ENCODE measurements at places on chromosomes 6 and 20.

DNA sequence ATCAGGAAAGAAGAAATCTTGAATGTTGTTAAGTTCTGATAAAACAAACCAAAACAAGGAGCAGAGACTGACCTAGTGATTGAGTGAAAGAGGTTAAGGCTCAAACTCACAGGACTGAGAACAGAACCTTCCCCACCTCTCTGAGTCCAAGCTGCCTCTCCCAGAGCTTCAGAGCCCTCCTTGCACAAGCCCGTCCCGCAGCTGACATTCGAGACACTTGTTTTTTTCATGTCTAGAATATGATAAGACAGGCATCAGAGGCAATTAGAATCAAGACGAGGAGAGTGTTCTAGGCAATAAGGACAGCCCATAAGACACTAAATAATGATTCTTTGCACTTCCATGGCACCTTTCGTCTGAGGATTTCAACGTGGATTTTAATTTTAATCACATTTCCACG lies 140.6 kb downstream of the PXDC1 start:
- DNase-seq = no peak

GRCh38 chr20:38450412-38450975 lies 15.4 kb upstream of the SNHG17 start:
- no peak for DNase-seq

DNA sequence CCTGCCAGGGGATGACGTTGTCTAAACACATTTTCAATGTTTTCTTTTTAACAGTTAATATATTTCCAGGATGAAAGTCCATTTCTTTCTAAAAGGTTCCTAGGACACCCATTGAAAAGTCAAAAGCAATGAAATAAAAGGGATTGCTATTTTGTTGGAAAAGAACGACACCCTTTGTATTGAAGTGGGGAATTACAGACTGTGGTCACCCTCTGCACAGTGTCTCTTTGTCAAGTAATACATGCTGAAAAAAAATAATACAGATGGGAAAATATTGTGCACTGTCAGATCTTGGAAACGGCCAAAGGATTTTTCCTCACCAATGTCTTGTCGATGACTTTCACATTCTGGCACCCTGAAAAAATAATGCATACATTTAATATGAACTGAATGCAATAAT lies 56.9 kb downstream of the HAO1 start:
- no peak for DNase-seq

DNA sequence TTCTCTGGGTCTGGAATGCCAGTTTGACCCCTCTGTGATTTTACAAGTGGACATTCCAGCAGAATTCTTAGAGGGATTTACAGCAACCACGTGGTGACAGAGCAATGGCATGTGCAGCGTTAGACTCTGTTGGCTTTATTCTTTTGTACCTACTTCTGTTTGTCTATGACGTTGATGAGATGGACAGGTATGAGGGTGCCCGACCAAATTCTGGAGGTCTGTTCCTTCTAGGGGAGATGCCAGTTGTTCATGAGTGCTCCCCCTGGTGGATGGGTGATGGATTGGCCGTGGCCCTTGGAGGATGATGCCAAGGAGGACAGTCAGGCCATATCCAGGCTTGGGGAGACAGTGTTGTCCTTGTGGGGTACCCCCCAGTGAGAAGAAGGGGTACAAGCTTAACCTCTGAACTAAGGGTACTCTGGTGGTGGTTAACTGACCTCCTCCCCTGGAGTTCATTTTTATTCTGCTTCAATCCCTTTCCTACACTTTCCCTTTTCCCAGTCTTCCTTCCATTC lies 198.6 kb downstream of the DTNBP1 start:
- peak; percentile 30 for DNase-seq

DNA sequence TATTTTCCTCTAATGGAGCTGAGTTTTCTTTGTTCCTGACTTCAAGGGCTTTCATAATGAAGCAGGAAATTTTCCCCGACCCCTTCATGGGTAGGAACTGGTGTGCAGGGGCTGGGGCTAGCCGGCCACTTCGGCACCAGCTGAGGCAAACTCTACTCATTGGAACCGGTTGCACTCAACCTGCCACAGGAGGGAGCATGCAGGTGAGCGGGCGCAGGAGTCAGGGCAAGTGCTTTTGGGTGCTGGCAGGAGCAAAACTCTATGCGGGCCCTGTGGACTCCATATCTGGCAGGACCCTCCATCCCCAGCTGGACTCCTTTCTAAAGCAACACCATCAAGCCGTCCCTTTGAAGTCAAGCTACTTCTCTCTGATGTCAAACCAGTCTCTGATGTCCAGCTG lies 244.2 kb downstream of the EPM2A start:
- DNase-seq = no peak

DNA sequence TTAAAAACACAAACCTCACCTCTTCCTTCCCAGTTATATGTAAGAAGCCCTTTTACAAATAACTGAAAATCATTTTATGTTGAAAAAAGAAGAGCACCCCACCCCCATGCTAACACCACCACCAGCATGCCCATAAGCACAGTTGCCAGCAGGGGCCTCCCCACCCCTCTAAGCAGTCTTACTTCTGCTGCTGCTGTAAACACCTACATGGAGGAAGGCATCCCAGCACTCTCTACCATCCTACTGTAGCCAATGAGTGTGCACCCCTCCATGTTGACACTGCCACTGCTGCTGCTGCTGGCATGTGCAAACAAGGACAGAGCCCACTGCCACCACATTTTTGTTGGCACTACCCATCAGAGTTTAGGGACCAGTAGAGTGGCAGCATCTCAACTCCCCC lies 49.6 kb upstream of the PHIP start:
- DNase-seq = no peak

GRCh38 chr6:106082735-106083398 lies 3.3 kb upstream of the PRDM1 start:
- DNase-seq = no peak

DNA sequence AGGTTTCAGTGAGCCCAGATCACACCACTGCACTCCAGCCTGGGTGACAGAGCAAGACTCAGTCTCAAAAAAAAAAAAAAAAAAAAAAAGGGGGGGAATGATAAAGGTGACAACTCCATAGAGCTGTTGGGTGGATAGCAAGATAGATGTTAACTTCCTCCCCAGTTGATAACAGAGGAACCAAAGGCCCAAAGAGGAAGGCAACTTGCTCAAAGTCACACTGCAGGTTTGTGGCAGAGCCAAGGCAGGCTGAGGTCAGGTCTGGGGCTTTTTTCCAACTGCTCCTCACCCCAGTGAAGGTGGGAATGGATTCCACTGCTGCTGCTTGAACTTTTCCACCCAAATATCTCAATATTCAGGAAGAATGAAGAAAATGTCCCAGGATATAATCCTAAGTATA lies 26.7 kb downstream of the HCK start:
- DNase-seq = no peak

DNA sequence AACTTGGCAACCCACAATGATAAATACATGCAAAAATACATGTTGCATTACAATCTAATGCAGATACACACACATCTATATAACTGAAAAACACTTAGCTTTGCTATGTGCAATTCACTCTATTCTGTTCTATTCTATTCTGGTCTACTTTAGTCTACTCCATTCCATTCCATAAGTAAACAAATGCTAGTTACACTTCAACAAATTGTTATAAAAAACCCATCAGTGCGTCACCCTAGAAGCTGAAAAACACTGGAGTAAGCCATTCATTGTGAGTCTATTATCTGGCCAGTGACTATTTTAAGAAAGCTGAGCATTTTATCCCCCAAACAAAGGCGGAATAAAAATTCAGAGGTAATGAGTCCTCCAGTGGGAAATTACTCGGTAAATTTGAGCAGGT lies 315.7 kb upstream of the EPHA7 start:
- DNase-seq = no peak

GRCh38 chr6:140051521-140052512 lies 677.4 kb upstream of the CITED2 start:
- no peak for DNase-seq

DNA sequence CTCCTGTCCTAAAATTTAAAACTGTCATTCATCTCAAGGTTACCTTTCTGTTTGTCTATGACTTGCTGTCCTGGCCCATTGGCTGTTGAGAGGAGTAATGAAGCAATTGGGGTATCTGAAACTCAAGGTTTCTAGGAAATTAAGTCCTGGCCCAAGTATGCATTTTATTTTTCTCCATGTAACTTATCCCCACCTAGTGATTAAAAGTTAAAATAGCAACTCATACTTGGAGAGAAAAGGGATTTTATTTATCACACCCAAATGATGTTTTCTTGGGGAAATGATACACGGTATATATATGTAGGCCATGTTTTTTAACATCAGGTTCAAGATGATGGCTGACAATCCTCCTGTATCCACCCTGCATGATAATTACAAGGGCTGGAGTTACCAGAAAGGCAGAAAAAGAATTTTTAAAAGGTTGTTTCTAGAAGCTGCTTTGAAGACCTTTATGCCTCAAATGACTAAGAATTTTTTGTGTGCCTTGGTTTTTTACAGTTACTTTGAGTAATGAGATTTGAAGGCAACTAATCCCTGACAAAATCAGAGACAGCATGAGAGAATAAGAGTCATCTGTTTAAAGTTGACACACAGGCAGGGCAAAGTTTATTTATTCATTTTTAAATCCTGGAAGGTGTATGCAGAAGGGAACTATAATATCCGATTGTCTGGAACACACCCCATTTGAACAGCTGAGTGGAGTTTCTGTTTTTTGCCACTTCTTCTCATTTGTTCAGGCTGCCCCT lies 28.9 kb upstream of the C6orf58 start:
- DNase-seq = no peak

- DNase-seq = no peak
Measured at GRCh38 chr20:1332749-1333300, 3.9 kb upstream of the SDCBP2 start.

- DNase-seq = no peak
Measured at GRCh38 chr6:130034378-130035146, 16.2 kb downstream of the L3MBTL3 start.

- DNase-seq = no peak
Measured at GRCh38 chr6:167497428-167498056, 172.7 kb downstream of the TTLL2 start.

- DNase-seq = no peak
Measured at GRCh38 chr6:11309947-11310665, 77.6 kb upstream of the NEDD9 start.

DNA sequence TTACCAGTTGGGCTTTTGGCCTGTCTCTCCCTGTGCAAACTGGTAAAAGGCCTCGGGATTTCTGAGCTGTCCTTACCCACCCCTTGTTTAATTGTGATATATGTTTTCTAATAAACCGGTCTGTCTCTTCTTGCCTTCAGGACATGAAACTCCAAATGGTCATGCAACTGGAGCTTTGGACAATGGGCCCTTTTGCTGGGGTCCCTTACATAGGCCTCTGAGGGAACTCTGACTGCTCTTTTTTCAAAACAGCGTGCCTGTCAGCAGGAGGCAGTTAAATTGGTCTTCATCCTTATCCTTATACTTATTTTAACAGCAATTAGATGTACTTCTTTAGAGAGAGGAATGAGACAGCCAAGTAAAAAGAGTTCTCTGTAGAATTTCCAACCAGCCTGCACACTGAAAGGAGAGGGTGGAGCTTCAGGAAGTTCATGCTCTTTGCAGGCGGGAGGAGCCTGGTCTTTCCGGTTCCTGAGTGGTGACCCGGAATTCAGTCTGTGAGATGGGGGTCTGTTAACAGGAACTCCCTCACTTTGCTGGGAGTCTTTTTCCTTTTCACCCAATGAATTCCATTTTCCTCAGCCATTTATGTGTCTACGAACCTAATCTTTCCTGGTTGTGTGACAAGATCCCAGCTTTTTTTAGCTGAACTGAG lies 299.6 kb upstream of the GJE1 start:
- no peak for DNase-seq

DNA sequence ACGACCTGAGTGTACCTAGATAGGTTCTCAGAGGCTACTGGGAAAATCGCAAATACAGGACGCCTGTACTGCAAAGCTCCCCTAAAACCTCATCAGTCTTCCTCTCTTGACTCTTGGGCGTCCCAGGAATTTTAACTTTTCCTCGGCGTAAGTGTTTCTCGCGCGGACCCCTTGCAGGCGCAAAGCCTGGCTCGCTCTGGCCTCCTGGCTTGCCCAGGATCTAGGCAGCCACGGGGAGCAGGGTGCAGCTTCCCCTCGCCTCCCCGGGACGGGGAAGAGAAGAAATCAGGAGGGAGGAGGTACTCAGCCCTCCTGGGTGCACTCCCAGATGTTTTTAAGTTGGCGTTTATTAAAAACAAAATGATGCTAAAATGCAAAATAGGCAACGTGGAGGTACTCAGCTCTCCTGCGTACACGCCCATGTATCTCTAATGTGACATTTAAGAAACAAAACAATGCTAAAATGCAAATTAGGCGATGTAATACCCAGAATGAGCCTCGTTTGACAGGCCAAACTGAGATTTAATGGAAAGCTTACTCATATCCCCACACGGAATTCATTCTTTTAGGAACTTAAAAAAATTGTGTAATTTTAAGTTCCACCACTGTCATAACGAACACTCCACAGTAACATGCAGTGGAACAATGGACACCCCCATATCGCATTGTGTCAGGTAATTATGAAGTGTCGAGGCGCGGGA lies 1.6 kb upstream of the SOBP start:
- no peak for DNase-seq

Data from activated T-helper 1 cell treated with anti-CD3 and anti-CD28 coated beads, Interleukin-2, amount 50 U/mL, for 16 hours (primary cell).